Cardiac septum (tissue), 1 donor: ENCODE measurements at places on chromosomes 2 and 18. TPM values are rescaled to one million over a fixed set of nuclear protein-coding genes. Genes with fewer than 3 reads are reported as not detected.

GRCh38 chr2:171176516-171176915, 15.8 kb upstream of the TLK1 start:
- DNase-seq = no peak

- no peak for DNase-seq
Measured at GRCh38 chr2:160375802-160376469, 117.7 kb downstream of the RBMS1 start.

The OTX1 gene
- not detected for total RNA-seq

- DNase-seq = no peak
Measured at GRCh38 chr2:145765874-145766273, 1246.0 kb upstream of the ZEB2 start.
